Activated T-helper 1 cell treated with anti-CD3 and anti-CD28 coated beads, Interleukin-2, amount 50 U/mL, for 16 hours (primary cell): ENCODE measurements at places on chromosomes 6 and 20.

- DNase-seq: no peak
These were observed 15.1 kb upstream of the HIVEP2 start for GRCh38 chr6:142960098-142960497.

GRCh38 chr6:125792680-125793079 lies 1.9 kb downstream of the NCOA7 start:
- DNase-seq: no peak

- no peak for DNase-seq
These were observed 24.4 kb downstream of the SERAC1 start for GRCh38 chr6:158143700-158144099.

GRCh38 chr6:109922851-109923250 lies 55.3 kb upstream of the GPR6 start:
- DNase-seq: no peak

- DNase-seq: no peak
These were observed 5.0 kb upstream of the CD40 start for GRCh38 chr20:46113113-46113470.

DNA sequence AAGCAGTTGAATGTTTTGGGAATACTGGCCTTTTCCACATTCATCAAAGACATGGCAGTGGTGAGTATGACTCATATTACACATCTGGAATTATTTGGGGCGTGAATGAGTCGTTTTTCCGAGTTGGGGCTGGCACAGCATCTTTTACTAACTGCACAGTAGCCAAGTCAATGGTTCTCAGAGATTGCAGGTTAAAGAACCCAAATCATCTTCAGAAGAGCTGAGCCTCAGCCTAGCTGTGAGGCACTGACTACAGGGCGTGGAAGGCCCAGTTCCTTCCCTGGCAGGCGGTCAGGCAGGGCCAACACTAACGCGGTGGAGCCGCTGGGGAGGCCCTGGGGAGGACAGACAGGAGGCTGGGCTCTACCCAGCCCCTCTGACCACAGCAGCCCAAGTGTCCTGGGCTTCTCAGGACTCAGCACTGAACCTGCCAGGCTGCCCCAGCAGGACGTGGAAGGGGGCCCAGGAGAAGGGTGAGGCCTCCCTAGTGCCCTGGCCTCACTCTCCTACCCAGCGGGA lies 20.1 kb upstream of the HELZ2 start:
- DNase-seq: no peak

DNA sequence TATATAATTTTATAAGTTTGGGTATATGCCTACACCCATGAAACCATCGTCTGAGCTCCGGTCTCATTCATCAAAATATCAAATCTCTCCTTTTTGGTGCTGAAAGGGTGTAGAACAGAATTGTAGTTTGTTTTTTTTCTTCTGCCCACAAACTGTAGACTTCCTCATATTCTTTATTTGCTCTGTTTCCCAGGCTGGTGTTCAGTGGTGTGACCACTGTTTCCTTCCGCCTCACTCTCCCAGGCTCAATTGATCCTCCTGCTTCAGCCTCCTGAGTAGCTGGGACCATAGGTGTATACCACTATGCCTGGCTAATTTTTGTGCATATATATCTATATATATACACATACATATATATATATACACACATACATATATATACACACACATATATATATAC lies 139.6 kb upstream of the HCRTR2 start:
- no peak for DNase-seq

DNA sequence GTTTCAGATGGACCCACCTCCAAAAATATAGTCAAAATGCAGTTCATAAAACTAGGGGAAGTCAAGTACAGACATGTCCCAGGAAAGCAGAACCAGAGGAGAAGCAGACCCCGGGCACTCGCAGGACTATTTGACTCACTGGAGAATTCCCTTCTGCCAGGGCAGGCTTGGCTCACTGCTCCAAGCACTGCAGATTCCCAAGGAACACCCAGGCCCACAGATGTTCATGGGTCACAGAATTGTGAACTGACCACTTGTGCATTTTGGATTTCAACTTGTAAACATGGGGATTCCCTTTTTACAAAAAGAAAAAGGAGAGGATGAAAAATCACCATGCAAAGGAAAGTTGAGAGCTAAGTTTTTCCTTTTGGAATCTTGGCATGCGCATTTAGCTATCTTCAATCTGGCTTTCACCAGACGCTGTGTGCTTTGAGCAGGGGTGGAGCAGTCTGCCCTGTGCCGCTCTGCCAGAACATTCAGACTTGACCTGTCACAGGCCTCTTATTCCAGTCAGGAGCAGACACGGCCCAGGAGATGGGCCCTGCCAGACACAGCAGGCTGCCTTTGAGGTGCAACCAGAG lies 237.5 kb upstream of the TAB2 start:
- DNase-seq: no peak

- DNase-seq: no peak
These were observed 27.8 kb upstream of the MROH8 start for GRCh38 chr20:37207171-37207570.

DNA sequence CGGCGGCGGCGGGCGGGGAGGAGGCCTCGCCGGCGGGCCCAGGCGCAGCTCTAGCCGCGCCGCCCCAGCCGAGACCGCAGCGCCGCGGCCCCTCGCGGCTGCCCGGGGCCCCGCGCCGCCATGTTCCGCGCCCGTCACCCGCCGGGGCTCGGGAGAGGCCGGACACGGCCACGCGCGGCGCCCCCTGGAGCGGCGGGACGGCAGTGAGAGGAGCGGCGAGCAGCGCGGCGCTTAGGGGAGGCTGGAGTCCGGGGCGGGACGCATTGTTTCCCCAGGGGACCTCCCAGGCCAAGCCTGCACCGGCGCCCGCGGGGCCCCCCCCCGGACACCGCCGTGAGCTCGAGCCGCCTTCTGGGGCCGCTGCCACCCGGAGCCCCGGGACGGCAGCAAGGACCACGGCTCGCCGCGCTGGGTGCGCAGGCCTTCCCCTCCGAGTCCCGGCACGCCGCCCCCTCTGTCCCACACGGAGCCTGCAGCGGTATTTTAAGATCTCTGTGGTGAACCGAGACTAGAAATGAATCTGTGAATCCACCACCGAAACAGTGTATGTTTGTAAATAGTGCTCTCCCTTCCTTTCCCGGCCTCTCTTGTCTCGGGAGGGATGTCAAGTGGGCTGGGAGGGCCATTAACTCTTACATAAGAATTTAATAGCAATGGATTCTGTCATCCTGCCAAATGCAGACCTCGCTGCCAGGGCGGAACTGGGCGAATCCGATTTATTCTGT lies 424 bp upstream of the KIF13A start:
- no peak for DNase-seq

DNA sequence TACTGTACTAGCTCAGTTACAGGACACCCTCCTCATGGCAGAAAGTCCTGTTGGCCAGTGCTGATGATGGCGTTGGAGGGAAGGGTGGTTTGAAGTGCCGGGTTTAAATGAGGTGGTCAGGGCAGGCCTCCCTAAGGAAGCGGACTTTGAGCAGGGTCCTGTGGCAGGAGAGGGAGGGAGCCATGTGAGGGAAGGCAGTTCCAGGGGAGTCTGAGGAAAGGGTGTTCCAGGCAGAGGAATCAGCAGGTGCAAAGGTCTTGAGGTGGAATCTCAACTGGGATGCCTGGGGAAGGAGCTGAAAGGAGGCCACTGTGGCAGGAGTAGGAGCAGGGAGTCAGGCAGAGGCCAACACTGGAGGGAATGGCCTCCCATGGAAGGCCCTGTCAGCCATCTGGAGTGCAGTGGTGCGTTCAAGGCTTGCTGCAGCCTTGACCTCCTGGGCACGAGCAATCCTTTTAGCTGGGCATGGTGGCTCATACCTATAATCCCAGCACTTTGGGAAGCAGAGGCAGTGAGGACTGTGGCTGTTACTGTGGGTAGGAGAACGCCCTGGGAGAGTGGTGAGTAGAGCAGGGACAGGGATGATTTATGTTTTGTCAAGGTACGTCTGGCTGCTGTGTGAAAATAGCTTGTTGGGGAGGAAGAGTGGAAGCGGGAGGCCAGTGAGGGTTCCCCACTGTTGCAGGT lies 26.2 kb downstream of the VSTM2L start:
- DNase-seq: no peak

DNA sequence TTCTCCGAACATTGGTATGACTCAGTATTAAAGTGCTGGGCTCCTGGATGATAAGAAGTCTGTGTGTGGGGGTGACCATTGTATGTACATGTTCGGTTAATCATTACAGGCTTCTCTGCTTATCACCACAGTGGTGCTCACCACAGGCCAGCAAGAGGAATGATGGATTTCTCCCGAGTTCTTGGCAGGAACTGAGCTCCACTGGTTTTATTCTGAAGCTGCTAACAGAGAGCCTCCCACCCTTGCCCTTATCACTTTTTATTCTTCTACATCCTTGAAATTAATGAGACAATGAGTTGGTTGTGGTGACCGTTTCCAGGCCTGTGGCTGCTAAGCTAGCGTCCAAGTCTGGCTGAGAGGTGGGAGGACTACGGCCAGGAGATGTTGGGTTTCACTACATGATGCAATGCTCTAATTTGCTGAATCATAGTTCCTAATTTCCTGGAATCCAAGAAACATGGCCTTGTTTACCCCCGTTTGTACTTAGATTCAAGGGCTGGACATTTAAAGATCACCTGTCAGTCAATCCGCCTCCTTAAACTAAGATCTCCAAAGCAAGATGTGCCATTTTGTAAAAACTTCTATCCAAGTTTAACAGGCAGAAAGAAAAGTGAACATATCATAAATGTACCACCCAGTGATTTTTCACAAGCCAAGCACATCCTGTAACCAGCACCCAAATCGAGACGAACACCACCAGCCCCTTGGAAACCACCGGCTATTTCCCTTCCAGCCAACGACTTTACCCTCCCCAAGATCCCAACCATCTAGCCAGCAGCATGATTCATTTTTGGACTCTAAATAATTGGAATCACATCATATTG lies 172.5 kb downstream of the FOXA2 start:
- no peak for DNase-seq

DNA sequence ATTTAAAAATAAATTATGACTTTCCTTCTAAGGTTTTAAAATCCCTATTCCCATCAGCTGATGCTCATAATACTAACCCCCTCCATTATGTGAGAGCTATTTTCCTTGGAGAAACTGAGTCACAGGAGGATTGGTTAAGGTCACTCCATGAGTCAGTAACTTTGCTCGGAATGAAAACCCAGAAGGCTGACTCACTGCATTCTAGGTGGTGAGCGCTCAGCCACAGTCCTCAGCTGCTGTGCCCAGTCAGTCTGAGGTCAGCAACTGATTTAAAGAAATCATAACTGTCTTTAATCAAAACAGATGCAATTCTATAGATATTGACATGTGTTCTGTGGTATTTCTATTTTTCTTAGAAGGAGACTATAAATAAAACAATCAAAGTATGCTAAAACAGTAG lies 359.2 kb downstream of the GJA1 start:
- DNase-seq: no peak

- DNase-seq: no peak
These were observed 237.8 kb downstream of the LY86 start for GRCh38 chr6:6826095-6826901.
